Neural progenitor cell (in vitro differentiated cells): ENCODE measurements at places on chromosomes 1 and 21.

GRCh38 chr21:25862112-25862511 lies 127.3 kb downstream of the GABPA start:
- peak; percentile 9 for DNase-seq

- no peak for DNase-seq
These were observed 1.4 kb upstream of the ZC3H12A start for GRCh38 chr1:37472994-37473393.

- no peak for DNase-seq
These were observed 42.7 kb downstream of the SLC30A10 start for GRCh38 chr1:219885680-219886079.

- DNase-seq = no peak
These were observed 99.0 kb upstream of the HNRNPU start for GRCh38 chr1:244963231-244963826.

DNA sequence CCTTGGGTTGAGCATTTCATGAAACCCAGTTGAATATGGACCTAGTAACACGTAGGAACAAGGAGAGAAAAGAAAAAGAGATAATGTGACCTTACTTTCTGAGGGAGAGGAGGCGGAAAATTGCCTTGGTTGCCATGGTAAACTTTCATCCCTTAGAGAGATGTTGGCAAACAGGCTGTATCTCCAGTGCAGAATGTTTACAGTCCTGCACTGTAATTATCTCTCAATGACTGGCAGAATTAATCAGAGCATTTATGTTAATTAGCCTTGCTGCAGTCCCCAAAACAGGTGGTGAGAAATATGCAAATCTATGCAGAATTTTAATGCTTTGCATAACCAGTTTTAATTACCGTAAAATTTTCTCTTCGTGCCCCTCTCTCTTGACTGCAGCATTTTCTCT lies 147.3 kb downstream of the CD247 start:
- DNase-seq = no peak

GRCh38 chr1:1092894-1093609 lies 18.9 kb upstream of the RNF223 start:
- DNase-seq = no peak

- DNase-seq = no peak
These were observed 136.9 kb downstream of the BARHL2 start for GRCh38 chr1:90580176-90580575.

- DNase-seq = no peak
These were observed 4.5 kb downstream of the SH3GLB1 start for GRCh38 chr1:86708920-86709319.

GRCh38 chr1:29880556-29880955 lies 644.2 kb downstream of the PTPRU start:
- no peak for DNase-seq

- DNase-seq = no peak
These were observed 12.9 kb downstream of the SAMD11 start for GRCh38 chr1:936348-937264.

DNA sequence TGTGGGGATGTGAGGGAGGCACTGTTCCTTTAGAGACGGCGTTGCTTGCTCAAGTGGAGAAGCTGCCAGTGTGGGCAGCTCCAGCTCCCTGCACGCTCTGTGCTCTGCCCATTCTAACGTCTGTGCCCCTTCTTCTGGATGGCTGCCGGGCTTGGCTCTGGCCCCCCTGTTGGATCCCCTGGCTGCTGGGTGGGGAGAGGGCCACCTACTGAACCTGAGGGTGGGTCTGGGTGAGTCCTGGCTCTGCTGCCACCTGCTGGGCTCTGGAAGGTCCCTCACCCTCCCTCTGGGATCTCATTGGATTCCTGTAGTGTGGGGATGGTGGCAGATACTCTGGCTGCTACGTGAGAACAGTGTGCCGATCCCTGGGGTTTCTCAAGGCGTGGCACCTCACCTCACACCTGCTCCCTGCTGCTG lies 5.0 kb downstream of the PFKL start:
- peak; percentile 65 for DNase-seq

GRCh38 chr1:71043065-71043464 lies 4.6 kb downstream of the PTGER3 start:
- DNase-seq = no peak

- no peak for DNase-seq
These were observed 8.2 kb downstream of the UQCRHL start for GRCh38 chr1:15799004-15799867.

DNA sequence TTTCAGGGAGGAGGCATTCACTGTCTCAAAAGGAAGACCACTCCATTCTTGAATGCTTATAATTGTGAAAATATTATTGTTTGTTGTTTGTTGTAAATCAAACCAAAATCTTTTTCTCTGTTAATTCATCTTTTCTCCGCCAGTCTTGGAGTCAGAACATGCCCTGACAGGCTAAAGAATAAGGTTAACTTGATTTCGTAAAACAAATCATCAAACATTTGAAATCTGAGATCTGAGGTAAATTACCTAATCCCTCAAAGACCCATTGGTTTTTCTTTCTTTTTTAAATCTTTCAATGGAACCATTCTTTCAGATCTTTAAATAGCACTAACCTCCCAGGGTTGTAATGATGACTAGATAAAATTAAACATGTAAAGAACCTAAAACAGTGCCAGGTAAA lies 430.1 kb upstream of the PTBP2 start:
- DNase-seq = no peak

- no peak for DNase-seq
These were observed 65.5 kb upstream of the SLC45A1 start for GRCh38 chr1:8252266-8252951.

DNA sequence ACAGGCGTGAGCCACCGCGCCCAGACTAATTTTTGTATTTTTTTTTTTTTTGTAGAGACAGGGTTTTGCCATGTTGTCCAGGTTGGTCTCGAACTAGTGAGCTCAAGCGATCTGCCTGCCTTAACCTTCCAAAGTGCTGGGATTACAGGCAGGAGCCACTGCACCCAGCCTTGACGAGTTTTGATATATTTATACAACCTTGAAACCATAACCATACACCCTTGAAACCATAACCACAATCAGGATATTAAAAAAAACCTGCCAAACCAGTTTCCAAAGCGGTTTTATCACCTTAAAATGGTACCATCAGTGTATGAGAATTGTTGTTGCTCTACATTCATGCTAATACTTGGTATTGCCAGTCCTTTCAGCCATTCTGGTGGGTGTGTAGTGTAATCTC lies 3.7 kb upstream of the PHACTR4 start:
- DNase-seq = no peak

DNA sequence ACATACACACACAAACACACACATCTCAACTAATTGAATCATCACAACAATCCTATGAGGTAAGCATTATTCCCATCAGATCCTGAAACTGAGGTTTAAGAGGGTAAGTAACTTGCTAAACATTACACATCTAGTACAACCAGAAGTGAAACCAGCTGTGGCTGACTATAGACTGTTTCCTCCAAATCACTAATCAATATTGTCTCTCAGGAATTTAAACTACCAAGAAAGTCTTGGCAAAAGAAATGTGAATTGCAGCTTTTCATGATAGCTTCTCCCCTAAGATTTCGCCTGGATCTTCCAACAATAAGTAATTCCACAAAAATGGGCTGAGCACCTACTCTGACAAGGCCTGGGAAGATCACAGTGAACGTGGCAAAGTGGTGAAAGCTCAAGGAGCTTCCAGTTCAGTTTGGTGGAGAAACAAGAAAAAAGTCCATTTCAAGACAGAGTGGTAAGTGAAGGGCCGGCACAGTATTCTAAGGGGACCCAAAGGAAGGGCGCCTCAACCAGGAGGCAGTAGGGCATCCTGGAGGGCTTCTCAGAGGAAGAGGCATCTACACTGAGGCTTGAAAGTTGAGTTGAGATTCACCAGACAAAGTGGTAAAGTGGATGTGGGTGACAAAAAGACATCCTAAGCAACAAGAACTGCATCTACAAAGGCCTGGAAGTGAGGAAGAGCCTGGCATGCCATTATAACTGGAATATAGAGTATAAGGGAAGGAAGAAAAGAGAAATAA lies 22.1 kb downstream of the LRRC52 start:
- DNase-seq = no peak

- DNase-seq = no peak
These were observed 154.0 kb downstream of the DHRS3 start for GRCh38 chr1:12464045-12464461.

GRCh38 chr1:208272311-208272710 lies 28.1 kb upstream of the PLXNA2 start:
- DNase-seq = no peak

DNA sequence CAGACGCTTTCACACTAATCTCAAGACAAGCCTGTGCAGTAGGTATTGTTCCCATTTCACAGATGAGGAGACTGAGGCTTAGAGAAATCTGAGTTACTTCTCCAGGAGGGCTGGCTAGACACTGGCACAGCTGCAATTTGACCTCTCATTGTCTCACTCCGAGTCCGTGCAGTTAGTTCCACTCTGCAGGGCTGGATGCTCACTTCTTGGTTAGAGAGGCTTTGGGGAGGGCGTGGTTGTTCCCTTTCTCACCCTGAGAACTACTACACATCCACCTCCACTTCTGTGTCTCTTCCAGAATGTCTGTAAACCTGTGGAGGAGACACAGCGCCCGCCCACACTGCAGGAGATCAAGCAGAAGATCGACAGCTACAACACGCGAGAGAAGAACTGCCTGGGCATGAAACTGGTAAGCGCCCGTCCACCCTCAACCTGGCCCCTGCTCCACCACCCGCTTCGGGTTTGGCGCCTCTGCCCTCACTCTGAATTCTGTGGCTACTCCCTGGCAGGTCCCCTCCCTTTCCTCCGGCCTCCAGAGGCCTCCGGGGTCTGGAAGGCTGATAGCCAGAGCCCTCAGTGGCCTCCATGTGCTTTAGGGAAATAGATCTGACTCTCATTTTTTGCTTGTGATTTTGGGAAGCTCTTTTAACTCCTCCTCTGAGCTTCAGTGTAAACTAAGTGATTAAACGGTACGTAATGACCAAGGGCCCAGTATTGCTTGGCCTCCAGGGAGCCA lies 29.1 kb downstream of the EIF2D start:
- no peak for DNase-seq

- DNase-seq = peak; percentile 56
These were observed 701 bp upstream of the INSRR start for GRCh38 chr1:156859523-156860112.

DNA sequence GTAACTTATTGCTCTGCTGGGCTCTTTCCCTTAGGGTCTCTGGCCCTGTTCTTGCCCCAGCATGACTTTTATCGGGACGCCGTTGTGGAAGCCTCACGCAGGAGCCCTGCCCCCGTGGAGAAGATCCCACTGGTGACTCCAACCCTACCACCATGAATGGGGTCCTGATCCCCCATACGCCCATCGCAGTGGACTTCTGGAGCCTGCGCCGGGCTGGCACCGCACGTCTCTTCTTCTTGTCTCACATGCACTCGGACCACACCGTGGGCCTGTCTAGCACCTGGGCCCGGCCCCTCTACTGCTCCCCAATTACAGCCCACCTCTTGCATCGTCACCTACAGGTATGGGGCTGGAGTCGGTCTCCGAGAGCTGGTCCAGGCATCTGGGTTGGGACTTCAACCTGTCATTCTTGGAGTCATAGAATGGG lies 322 bp downstream of the DCLRE1B start:
- peak; percentile 63 for DNase-seq

GRCh38 chr1:55233145-55233777 lies 18.1 kb upstream of the USP24 start:
- DNase-seq = no peak

- DNase-seq = peak; percentile 84
These were observed at the start of gene RUNX3 for GRCh38 chr1:24930260-24931145. Gene RUNX3, minus strand, starts transcription at chr1:24930276. Its CDS starts 408 bp downstream, at chr1:24929868.

DNA sequence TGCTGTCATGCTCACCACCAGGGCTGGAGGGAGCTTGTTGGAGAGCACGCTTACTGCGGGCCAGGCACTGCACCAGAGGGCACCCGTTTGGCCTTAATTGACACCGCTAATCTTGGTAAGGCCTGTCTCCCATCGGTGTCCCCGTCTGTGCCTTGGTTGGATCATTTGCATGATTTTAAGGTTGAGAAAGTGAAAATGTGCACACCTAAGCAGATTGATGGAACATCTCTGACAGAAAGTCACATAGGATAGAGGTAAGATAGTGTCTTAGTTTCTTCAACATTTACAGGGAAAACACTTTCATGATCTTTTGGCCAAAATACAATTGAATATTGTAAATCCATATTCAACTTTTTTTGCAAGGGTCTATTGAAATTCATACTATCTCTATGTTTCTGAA lies 255.5 kb downstream of the KCNJ6 start:
- DNase-seq = no peak

- DNase-seq = no peak
These were observed 13.2 kb upstream of the CSF1 start for GRCh38 chr1:109897259-109897955.

DNA sequence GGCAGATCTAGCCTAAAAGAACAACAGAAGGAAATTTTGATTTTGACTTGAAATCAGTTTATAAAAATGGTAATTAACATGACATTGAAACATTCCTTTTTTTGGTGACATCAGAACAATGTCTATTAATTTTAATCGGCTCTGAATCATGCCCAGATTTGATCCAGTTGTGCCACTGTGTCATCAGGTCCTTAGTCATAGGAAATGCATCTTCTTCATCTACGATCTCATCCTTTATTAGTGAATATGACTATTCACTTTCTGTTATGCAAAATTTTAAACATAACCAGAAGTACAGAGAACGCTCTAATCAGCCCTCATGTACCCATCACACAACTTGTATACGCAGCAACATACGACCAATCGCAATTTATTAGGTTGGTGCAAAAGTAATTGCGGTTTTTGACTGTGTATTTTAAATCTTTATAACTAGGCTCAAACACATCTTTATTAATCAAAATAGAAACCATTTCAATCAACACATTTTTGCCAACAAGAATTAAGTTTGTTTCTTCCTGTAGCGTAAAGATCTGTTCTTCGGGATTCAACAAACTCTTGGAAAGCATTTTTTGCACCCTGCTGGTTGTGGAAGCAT lies 40.3 kb upstream of the TLR5 start:
- no peak for DNase-seq

GRCh38 chr1:9345471-9345870 lies 52.8 kb downstream of the SPSB1 start:
- no peak for DNase-seq

GRCh38 chr21:38505654-38506523 lies 7.6 kb upstream of the ERG start:
- peak; percentile 81 for DNase-seq

DNA sequence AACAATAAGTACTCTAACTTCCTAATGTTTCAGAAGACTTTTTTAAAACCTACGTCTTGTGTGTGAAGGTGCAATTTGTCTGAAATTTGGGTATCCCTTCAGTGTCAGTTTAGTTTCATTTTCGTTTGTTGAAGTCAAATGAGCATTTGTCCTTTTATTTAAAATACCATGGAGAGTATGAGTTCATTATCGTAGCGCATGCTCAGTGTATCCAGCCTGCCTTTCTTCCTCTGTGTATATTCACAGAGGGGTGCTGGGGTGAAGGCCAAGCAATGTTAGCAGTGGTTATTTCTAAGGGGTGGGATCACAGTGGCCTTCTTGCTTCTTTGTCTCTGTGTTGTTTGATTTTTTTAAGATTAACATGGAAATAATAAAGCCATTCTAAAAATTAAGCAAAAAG lies 43.2 kb downstream of the CNN3 start:
- no peak for DNase-seq
